ENCODE measurements at places on chromosomes 13 and 19.

- peak; percentile 91 for DNase-seq
Measured at GRCh38 chr19:4534836-4535658, at the start of gene PLIN5. Gene PLIN5, minus strand, starts transcription at chr19:4535224. Its CDS starts 1,150 bp downstream, at chr19:4534074.

- no peak for DNase-seq
Measured at GRCh38 chr13:25961294-25961693, 90.5 kb downstream of the SHISA2 start.

GRCh38 chr13:100879255-100879654 is 204.7 kb upstream of the TMTC4 start:
- no peak for DNase-seq

GRCh38 chr13:107441279-107441678 is 774.1 kb downstream of the LIG4 start:
- no peak for DNase-seq

All from NCI-H1105 (cell line).